ENCODE measurements at places on chromosomes 13 and 19.

DNA sequence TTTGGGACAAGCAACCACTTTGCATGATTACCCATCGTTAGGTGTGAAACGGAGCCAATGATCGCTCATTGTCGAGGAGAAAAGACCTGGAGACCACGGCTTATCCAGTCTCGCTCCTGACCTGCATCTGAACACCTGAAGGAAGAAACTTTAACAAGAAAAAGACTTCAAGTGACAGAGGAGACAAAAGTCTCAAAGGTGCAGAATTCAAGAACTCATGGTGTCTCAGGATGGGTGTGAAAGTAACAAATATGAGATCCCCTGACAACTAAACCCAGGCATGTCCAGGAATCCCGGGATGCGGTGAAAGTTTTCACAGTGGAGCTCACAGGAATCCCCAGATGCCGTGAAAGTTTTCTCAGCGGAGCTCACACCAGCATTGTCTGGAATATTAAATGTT, 6.3 kb upstream of the ATP11A start:
- DNase-seq, result no peak

DNA sequence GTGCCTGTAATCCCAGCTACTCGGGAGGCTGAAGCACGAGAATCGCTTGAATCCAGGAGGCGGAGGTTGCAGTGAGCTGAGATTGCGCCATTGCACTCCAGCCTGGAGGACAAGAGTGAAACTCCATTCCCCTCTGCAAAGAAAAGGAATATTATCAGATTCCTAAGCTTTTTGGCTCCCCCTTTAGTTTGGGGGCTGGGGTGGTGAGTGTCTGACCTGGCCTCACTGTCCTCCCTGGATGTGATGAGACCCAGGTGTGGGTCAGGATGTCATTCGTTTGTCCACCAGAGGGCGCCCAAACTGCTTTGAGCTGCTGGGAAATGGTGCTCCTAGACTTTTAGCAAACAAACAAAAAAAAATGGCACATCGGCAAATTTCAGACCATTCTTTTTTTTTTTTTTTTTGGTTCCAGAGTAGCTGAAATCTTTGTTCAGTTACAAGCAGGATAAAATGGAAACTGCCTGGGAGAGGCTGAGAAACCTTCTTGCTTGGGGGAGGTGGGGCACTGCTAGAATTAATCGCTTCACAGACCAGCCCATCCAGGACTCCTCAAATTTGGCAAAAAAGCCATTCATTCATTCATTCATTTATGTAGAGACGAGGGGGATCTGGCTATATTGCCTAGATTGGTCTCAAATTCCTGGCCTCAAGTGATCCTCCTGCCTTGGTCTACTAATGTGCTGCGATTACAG, 29.4 kb downstream of the SPC24 start:
- peak; percentile 61 for DNase-seq

DNA sequence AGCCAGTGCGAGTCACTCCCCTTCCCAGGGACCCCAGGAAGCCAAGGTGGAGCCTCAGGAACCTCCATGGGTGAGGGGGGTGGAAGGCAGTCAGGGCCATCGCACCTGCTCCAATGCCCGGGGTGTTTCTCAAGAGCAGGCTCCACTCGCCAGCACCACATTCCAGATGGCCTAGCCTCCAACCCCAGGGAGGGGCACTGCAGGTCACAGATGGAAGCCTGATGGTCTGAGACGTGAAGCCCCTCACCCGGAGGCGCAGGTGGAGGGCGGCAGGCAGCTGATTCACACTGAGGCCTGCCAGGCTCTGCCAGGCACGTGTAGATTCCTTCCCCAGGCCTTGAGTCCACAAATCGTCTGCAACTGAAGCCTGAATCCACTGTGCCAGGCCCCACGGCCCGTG, 23.0 kb upstream of the ISYNA1 start:
- no peak for DNase-seq

DNA sequence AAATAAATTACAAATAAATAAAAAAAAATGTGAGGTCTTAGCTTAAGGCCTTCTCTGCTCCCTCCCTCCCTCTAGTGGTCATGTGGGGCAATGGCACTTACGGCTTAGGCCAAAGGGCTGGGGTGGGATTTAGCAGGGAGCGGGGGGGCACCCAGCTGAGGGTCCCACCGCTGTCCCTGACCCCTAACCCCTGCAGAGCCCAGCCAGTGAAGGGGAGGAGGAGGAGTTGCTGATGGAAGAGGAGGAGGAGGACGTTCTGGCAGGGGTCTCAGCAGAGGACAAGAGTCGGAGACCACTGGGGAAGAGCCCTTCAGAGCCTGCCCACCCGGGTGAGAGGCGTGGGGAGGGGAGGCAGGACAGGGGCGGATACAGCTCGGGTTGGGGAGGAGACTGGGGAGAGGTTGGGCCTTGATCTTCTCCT, 9.3 kb downstream of the MPND start:
- DNase-seq, result peak; percentile 36

- no peak for DNase-seq
These were observed 69.3 kb upstream of the HMGB1 start for GRCh38 chr13:30535046-30535445.

GRCh38 chr19:8321986-8322637, 816 bp downstream of the RPS28 start:
- DNase-seq, result no peak

DNA sequence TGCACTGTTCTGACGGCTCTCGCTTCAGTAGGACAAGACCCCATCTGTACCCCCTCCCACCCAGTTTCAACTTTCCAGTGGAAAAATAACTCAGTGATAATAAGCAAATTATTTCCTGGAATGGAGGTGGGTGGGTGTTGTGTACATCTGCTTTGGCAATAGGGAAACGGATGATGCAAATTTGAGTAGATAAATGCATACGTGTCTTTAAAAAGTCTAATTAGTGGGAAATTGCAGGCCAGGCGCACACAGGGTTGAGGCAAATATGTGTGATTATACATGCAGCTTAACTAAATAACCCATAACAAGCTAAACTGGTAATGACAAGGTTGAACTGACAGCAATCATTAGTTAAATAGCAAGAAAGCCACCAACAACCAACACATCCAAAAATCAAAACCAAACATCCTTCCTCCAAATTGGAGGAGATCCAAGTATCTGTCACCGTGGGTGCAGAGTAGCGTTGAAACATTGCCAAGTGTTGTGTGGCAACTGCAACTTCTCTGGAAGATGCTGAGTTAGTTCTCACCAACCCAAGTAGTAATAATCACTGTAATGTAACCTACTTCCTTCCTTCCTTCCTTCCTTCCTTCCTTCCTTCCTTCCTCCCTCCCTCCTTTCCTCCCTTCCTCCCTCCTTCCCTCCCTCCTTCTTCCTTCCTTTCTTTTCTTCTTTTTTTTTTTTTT, 54.6 kb downstream of the TRPM4 start:
- no peak for DNase-seq

- no peak for DNase-seq
These were observed 24.9 kb downstream of the SMIM24 start for GRCh38 chr19:3455393-3455955.

DNA sequence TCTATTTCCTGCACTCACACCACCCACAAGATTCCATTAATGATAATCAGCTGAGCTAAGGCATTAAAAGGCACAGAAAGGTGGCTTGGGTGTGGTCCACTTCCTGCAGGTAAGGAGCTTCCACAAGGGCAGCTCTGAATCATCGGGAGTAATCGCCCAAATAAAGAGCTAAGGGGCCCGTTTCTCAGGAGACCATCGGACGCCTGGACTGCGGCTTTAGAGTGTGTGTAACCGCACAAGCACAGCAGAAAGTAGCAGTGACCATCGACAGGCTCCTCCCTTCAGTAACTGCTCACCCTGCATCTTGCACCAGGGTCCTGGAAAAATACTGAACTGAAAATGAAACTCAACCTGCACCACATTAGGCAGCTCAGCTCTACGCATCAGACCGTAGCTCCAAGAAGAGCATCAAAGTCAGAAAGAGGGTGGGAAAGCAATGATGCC, 6.0 kb downstream of the STK24 start:
- peak; percentile 58 for DNase-seq

- no peak for DNase-seq
These were observed 40.0 kb downstream of the ESD start for GRCh38 chr13:46756977-46757376.

- DNase-seq, result no peak
These were observed 95.0 kb upstream of the KLF12 start for GRCh38 chr13:74229242-74229641.

DNA sequence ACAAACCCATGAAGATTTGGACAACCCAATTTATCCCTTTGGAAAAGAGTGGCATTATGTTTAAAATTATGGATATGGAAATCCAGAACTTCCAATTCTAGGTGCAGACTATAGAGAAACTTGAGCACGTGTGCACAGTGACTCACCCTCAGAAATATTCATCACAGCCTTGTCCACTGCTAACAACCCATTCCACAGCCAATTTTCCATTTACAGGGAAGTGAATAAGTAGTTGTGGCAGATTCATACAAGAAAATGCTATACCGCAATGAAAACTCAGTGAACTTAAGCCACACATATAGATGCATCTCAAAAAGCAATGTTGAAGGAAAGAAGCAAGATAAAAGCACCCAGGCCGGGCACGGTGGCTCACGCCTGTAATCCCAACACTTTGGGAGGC, 133.3 kb downstream of the USP12 start:
- DNase-seq, result no peak

GRCh38 chr19:50759886-50760285, 10.4 kb upstream of the GPR32 start:
- no peak for DNase-seq

GRCh38 chr19:4260613-4261191, 13.8 kb downstream of the YJU2 start:
- DNase-seq, result no peak

- no peak for DNase-seq
These were observed 46.2 kb upstream of the TCF3 start for GRCh38 chr19:1698636-1699035.

GRCh38 chr19:17748884-17749638, 2.2 kb upstream of the FCHO1 start:
- no peak for DNase-seq

DNA sequence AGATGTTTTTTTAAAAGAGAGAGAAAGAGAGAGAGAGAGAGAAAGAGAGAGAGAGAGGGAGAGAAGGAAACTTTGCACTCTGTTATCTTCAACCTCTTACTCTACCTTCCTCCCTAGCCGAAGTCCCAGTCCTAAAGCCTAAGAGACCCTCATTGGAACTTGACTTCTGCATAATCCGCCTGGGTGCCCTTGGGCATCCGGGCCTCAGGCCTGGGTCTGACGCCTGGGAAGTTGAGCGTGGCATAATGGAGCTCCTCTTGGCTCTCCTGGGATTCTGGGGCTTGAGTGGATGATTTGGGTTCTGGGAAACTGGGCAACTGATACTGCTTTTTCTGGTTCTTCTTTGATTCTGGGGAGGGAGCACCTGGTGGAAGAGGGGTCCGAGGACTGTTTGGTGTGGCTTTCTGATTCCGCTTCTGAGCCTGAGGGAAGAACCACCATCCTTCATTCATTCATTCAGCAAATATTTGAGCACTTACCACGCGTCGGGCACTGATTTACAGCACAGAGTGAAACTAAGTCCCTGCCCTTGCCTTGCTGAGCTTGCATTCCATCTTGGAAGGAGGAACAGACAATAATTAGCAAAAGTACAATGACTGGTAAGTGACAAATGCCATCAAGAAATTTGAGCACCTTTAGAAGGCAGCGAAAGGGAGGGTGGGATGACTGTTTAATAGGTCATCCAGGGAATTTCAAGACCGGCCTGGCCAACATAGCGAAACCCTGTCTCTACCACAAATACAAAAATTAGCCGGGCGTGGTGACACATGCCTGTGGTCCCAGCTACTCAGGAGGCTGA, 6.3 kb downstream of the SIGLEC10 start:
- no peak for DNase-seq

DNA sequence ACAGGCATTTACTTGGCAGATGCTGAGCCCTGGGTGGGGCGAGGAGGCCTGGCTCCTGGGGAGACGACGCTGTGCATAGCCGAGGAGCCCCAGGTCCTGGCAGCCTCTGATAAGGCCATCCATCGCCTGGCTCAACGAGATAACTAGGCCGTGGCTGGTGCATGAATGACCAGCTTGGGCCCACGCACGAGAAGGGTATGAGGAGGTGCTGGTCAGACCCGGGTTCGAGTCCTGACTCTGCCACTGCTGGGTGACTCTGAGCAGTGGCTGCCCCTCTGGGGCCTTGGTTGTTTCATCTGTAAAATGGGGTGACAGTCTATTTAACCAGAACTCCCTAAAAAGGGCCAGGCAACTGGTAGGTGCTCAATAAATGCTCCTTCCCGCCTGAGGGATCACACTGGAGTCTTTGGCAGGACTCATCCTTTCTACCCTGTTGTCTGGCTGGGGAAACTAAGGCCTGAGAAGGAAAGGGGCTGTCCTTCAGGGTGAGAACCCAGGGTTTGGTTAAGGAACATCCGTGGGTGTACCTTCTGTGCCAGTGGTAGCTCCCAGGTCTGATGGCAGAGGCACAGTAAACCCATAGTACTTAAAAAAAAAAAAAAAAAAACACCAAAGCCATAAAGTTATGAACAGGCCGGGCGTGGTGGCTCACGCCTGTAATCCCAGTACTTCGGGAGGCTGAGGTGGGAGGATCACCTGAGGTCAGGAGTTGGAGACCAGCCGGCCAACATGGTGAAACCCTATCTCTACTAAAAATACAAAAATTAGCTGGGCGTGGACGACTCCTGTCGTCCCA, 8.1 kb upstream of the ARRDC2 start:
- no peak for DNase-seq

GRCh38 chr19:13633109-13633508, 126.8 kb upstream of the CACNA1A start:
- DNase-seq, result no peak

GRCh38 chr13:37263871-37264270, 158.4 kb upstream of the CSNK1A1L start:
- DNase-seq, result no peak

GRCh38 chr13:68152414-68152813, 922.3 kb upstream of the PCDH9 start:
- DNase-seq, result no peak

DNA sequence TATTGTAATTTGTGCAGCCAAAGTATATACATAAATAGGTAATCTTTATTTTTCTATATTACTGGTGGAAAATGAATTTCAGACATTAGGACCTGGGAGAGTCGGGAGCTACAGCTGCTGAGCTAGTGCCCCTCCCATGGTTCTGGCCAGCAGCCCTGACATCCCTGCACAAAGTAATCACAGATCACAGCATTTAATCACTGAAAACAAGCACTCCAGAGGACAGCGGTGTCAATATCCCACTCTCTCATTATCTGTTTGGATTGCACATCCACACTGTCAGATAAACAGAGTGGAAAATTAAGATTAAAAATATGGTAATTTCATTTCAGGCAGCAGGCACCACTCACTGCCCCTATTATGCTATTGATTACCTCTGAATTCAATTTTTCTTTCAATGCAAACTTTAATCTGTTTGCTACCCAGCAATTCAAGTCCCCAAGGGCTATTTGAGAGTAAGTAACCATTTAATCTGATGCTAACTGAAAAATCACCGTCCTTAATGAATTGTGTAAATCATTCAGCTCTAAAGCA, 254.1 kb upstream of the SOX21 start:
- DNase-seq, result no peak

DNA sequence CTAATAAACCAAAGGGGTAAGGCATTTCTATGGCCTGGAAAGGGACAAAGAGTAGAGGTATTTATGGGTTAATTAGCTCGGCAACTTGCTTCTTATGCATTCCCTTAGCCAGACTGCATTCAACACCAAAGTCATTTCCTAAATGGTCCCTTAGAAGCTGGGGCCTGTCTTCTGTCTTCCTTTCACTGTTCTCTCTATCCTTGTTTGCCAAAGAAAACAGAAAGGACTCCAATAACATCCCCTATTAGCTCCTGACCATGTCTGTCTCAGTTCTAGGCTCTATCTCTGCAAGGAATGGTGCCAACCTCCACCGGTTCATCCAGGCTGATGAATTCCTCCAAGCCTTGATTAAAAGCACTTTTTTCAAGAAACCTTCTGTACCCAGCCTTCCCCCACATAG, 123.5 kb downstream of the KCTD12 start:
- no peak for DNase-seq

Data from stimulated activated effector memory CD8-positive, alpha-beta T cell treated with anti-CD3 and anti-CD28 coated beads, Interleukin-12 subunit alpha, Interleukin-12 subunit beta, amount 100 ng/mL, for 72 hours (primary cell).